ENCODE measurements at places on chromosomes 13 and 19.

- no peak for DNase-seq
- H3K4me3 ChIP-seq: no peak overlapping the region
- H3K27me3 ChIP-seq: no peaks in the 10 kb centered on the region
- H3K36me3 ChIP-seq: peaks cover 4% of the 10 kb centered on the region
- H3K4me1 ChIP-seq: no peaks in the 10 kb centered on the region
- H3K27ac ChIP-seq: no peak overlapping the region
Measured at GRCh38 chr13:45040622-45041021, 51.3 kb downstream of the GPALPP1 start.

GRCh38 chr19:517721-518597, 10.7 kb downstream of the TPGS1 start:
- DNase-seq: peak; percentile 71
- H3K27ac ChIP-seq: no peak overlapping the region
- no peaks in the 10 kb centered on the region for H3K36me3 ChIP-seq
- no peak overlapping the region for H3K4me3 ChIP-seq
- no peaks in the 10 kb centered on the region for H3K4me1 ChIP-seq

- H3K4me3 ChIP-seq: no peak overlapping the region
- no peak overlapping the region for H3K27ac ChIP-seq
- no peaks in the 10 kb centered on the region for H3K27me3 ChIP-seq
- no peak for DNase-seq
- H3K36me3 ChIP-seq: no peaks in the 10 kb centered on the region
Measured at GRCh38 chr13:21719463-21719862, 48.6 kb downstream of the FGF9 start.

GRCh38 chr13:50466456-50466855, 377.0 kb downstream of the DLEU7 start:
- no peak for DNase-seq
- no peak overlapping the region for H3K4me3 ChIP-seq
- peaks cover 11% of the 10 kb centered on the region for H3K4me1 ChIP-seq
- H3K27me3 ChIP-seq: no peaks in the 10 kb centered on the region
- H3K36me3 ChIP-seq: no peaks in the 10 kb centered on the region

DNA sequence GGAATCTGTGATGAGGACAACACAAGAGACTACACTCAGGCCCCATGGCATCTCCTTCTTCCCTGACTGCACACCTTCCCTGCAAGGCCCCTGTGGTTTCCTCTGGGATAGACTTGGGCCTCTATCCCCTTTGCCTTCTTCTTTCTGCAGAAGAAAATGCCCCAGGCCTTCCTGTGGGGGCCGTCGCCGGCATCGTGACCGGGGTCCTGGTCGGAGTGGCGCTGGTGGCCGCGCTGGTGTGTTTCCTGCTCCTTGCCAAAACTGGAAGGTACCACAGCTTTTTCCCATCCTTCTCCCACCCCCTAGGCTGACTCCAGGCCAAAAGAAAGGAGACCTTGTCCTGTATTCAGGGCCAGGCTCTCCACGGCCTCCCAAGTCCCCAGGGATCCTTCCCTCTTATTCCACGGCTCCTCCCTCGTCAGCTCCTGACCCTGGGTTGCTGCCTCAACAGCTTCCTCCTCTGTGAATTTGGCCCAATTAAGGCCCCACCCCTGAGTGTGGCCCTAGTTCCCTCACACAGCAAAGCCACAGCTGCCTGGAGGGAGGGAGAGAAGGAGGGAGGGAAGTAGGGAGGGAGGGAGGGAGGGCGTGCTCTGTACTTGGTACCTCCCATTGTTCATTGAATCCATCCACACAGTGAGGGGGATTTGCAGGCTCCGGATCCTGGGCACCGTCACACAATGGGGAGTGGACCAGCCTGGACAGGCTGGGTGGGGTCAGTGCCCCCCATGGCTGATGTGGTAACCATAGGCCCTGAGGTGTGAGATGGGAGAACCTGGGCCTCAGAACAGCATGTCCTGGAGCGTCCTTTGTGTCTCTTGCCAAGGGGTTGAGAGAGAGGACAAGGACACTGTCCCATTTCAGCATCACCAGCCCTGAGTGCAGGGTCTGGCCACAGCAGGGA, 12.5 kb downstream of the CEACAM3 start:
- no peak overlapping the region for H3K27ac ChIP-seq
- no peak for DNase-seq
- H3K4me3 ChIP-seq: no peak overlapping the region

GRCh38 chr19:42003506-42004294, 9.7 kb upstream of the ATP1A3 start:
- no peak overlapping the region for H3K4me3 ChIP-seq
- no peak overlapping the region for H3K27ac ChIP-seq
- DNase-seq: no peak

DNA sequence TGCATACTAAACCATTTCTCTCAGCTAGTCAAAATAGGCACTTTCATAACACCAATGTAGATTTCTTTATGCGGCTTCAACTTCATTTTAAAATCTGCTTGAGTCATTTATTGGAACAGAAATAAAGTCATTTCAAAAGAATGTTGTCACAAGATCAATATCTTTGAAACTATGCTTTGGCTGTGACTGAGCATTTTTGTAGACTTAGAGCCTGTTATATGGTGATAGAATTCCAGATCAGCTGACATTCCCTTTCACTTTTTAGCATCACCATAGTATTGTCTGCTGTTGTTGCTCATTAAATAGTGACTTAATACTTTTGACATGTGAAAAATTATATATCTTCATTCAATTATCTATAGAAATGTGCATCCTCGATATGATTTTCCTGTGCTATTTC, 279.2 kb upstream of the PRR20A start:
- no peak for DNase-seq
- no peak overlapping the region for H3K27ac ChIP-seq
- no peaks in the 10 kb centered on the region for H3K36me3 ChIP-seq
- H3K4me1 ChIP-seq: peaks cover 11% of the 10 kb centered on the region
- H3K4me3 ChIP-seq: no peak overlapping the region

GRCh38 chr13:20667857-20668437, 35.6 kb upstream of the IL17D start:
- H3K27ac ChIP-seq: no peak overlapping the region
- H3K4me1 ChIP-seq: no peaks in the 10 kb centered on the region
- no peak for DNase-seq
- no peak overlapping the region for H3K4me3 ChIP-seq
- H3K36me3 ChIP-seq: no peaks in the 10 kb centered on the region

DNA sequence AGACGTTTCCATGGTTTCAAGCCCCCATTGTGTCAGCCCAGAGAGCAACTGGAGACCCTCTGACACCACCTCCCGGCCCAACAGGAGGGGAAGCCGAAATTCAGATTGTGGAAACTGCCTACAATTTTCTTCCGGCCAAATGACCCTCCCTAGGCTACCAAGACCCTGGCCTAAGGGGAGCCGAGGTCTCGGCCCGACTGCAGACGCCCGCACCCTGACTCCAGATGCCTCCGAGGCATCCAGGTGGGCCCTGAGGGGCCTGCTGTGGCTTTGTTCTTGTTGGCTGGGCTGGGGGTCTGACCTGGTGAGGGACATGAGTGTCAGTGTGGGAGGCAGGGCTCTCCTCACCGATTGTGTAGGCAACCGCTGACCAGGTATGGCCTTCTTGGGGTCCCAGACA, 9.6 kb downstream of the MEX3D start:
- no peaks in the 10 kb centered on the region for H3K27me3 ChIP-seq
- no peaks in the 10 kb centered on the region for H3K4me1 ChIP-seq
- H3K4me3 ChIP-seq: no peak overlapping the region
- DNase-seq: no peak

GRCh38 chr13:23618341-23618740, 48.1 kb downstream of the TNFRSF19 start:
- DNase-seq: no peak
- no peak overlapping the region for H3K27ac ChIP-seq
- no peaks in the 10 kb centered on the region for H3K4me1 ChIP-seq
- H3K4me3 ChIP-seq: no peak overlapping the region
- no peaks in the 10 kb centered on the region for H3K36me3 ChIP-seq
- no peaks in the 10 kb centered on the region for H3K27me3 ChIP-seq

DNA sequence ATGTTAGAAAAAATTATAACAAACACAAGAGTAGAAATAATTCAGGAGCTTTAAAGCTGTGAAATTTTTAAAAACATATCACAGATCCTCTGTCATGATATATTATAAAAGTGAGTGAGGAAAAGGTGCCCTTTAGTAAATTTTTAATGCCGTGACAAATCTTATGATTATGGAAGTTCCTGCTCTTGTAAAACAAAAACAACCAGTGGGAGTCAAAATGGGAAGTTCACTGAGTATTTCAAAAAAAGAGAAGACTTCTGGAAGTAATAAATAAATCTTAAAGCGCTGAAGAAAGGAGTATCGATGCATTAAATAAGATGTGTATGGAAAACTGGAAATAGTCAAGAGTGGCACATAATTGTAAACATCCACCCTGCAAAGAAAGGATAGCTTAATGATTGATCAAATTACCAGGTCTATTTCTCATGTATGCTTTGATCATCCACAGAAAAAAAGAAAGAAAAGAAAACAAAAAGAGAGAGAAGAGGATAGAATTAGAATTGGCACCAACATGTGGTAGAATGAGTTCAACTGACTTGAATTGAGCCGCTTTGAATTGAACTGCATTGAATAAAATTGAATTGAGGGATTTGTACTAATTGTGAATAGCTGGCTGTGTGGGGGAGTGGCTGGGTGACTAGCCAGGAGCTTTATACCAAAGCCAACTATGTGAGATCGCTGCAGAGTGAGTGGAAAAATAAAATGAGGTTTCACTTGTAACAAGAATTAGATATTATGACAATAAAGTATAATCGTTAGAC, 647.6 kb upstream of the SPRY2 start:
- no peak overlapping the region for H3K27ac ChIP-seq
- H3K27me3 ChIP-seq: no peaks in the 10 kb centered on the region
- no peaks in the 10 kb centered on the region for H3K4me1 ChIP-seq
- H3K4me3 ChIP-seq: no peak overlapping the region

DNA sequence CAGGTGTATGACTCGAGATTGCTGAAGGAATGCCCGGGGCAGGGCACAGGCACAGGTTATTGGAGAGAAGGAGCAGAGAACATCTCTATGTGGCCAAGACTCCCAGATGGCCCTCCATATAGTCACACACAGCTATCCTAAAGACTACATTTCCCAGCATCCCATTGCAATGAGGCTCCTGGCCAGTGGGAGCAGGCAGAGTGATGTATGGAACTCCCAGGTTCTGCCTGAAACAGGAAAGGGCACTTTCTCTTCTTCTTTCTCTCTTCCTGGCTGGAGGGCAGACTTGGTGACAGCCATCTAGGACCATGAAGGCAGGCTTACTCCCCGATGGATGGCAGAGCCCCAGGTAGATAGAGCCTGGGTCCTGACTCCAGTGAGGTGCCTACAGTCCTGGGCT, 13.5 kb downstream of the PPP1R13L start:
- no peak overlapping the region for H3K27ac ChIP-seq
- H3K4me1 ChIP-seq: no peaks in the 10 kb centered on the region
- H3K36me3 ChIP-seq: no peaks in the 10 kb centered on the region

- no peak for DNase-seq
- H3K36me3 ChIP-seq: no peaks in the 10 kb centered on the region
- no peak overlapping the region for H3K4me3 ChIP-seq
- peaks cover 44% of the 10 kb centered on the region for H3K27me3 ChIP-seq
Measured at GRCh38 chr19:45218911-45219743, 26.1 kb downstream of the EXOC3L2 start.

DNA sequence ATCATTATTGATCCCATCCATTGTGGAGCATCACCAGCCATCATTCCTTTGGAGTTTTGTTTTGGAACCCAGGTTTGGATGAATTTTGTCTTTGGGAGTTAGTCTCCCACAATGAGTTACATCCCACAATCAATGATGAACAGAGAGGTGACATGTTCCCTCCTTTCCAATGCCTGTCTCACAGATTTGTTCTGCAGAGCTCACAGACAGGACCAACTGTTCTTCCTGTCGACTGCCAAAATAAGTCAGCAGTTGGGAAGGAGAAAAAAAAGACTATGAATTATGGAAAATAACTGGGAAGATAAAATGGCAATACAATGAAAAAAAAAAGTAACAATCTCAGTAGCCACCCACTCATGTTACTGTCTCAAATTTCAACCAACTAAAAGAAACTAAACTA, 489.1 kb downstream of the MYO16 start:
- no peaks in the 10 kb centered on the region for H3K27me3 ChIP-seq
- H3K36me3 ChIP-seq: no peaks in the 10 kb centered on the region
- H3K4me1 ChIP-seq: no peaks in the 10 kb centered on the region
- no peak overlapping the region for H3K27ac ChIP-seq
- no peak overlapping the region for H3K4me3 ChIP-seq

GRCh38 chr13:42984691-42985090, 7.3 kb downstream of the EPSTI1 start:
- H3K4me3 ChIP-seq: no peak overlapping the region
- no peaks in the 10 kb centered on the region for H3K4me1 ChIP-seq
- DNase-seq: no peak

DNA sequence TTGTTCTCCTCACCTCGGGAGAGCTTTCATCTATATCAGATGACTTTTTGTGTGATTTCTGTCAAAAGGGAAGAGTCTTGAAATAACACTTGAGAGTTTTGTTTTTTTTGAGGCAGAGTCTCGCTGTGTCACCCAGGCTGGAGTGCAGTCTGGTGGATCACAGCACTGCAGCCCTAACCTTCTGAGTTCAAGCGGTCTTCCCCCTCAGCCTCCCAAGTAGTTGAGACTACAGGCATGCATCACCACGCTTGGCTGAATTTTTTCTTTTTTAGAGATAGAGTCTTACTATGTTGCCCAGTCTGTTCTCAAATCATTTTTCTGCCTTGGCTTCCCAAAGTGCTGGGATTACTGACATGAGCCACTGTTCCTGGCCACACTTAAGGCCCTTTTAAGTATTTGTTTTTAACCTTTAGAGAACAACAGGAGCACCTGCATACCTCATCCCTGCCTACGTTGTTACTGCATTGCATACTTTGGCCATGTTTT, 11.4 kb downstream of the NDFIP2 start:
- H3K4me1 ChIP-seq: no peaks in the 10 kb centered on the region
- DNase-seq: no peak
- no peaks in the 10 kb centered on the region for H3K36me3 ChIP-seq
- H3K4me3 ChIP-seq: no peak overlapping the region
- H3K27ac ChIP-seq: no peak overlapping the region

GRCh38 chr13:98658131-98658530, 81.2 kb upstream of the STK24 start:
- H3K27ac ChIP-seq: no peak overlapping the region
- no peak for DNase-seq
- H3K27me3 ChIP-seq: no peaks in the 10 kb centered on the region
- H3K4me3 ChIP-seq: no peak overlapping the region
- H3K36me3 ChIP-seq: no peaks in the 10 kb centered on the region

- peak overlapping the region; percentile 19 for H3K4me3 ChIP-seq
- H3K36me3 ChIP-seq: no peaks in the 10 kb centered on the region
- no peak for DNase-seq
- H3K4me1 ChIP-seq: no peaks in the 10 kb centered on the region
Measured at GRCh38 chr13:106867249-106867648, 299.3 kb upstream of the ARGLU1 start.

DNA sequence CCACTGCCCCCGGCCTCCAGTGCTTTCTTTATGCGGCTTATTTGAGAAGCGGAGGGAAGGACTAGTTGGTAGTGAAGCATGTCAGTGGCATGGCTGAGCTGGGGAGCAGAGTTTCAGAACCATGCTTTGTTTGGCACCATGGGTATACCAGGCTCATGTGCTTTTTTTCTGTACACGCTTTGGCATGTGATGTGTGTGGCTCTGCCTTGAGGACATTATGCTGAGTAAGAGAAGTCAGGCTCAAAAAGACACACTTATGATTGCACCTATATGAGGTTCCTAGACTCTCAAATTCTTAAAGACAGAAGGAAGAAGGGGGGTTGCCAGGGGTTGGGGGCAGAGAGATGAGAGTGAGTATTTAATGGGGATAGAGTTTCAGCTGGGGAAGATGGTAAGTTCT, 21.3 kb downstream of the GATAD2A start:
- H3K4me1 ChIP-seq: no peaks in the 10 kb centered on the region
- no peak overlapping the region for H3K4me3 ChIP-seq
- no peak overlapping the region for H3K27ac ChIP-seq
- DNase-seq: no peak
- no peaks in the 10 kb centered on the region for H3K36me3 ChIP-seq
